ENCODE measurements at places on chromosomes 6 and 20. TPM values are rescaled to one million over a fixed set of nuclear protein-coding genes. Genes with fewer than 3 reads are reported as not detected.

The CLVS2 gene
- not detected for total RNA-seq

The XRN2 gene
- 68.2 TPM for total RNA-seq

The ISM1 gene
- 0.98 TPM for total RNA-seq

The KIAA0408 gene
- 19.6 TPM for total RNA-seq

GRCh38 chr6:73516514-73517489 lies 4.0 kb downstream of the EEF1A1 start:
- no peak for DNase-seq
- peaks cover 6% of the 10 kb centered on the region for H3K4me1 ChIP-seq
- peak overlapping the region; percentile 8 for H3K27ac ChIP-seq
- H3K36me3 ChIP-seq, result peaks cover 42% of the 10 kb centered on the region

GRCh38 chr6:37109714-37110499 lies 60.0 kb upstream of the PIM1 start:
- no peaks in the 10 kb centered on the region for H3K36me3 ChIP-seq
- no peak for DNase-seq
- H3K27ac ChIP-seq, result no peak overlapping the region
- H3K4me1 ChIP-seq, result no peaks in the 10 kb centered on the region
- no peak overlapping the region for H3K4me3 ChIP-seq

- peaks cover 4% of the 10 kb centered on the region for H3K4me1 ChIP-seq
- H3K36me3 ChIP-seq, result no peaks in the 10 kb centered on the region
- no peak for DNase-seq
- no peak overlapping the region for H3K4me3 ChIP-seq
- H3K27me3 ChIP-seq, result no peaks in the 10 kb centered on the region
These were observed 100.4 kb downstream of the JARID2 start for GRCh38 chr6:15346315-15346714.

DNA sequence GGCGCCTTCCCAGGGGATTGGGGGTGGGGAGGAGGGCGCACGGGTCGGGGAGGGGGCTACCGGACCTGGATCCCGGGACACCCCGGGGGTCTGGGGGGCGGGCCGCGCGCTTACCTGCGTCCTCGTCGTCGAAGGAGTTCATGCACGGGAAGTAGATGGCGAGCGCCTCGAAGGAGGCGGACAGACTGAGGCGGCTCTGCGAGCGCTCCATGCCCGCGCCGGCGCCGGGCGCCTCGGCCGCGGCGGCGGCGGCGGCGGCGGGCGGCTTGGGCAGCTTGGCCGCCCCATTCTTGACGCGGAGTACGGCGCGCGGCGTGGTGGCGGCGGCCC lies 320 bp downstream of the RIMS4 start:
- no peak overlapping the region for H3K4me3 ChIP-seq
- no peaks in the 10 kb centered on the region for H3K4me1 ChIP-seq
- no peaks in the 10 kb centered on the region for H3K36me3 ChIP-seq
- no peak for DNase-seq
- no peak overlapping the region for H3K27ac ChIP-seq
- H3K27me3 ChIP-seq, result peaks cover 55% of the 10 kb centered on the region

DNA sequence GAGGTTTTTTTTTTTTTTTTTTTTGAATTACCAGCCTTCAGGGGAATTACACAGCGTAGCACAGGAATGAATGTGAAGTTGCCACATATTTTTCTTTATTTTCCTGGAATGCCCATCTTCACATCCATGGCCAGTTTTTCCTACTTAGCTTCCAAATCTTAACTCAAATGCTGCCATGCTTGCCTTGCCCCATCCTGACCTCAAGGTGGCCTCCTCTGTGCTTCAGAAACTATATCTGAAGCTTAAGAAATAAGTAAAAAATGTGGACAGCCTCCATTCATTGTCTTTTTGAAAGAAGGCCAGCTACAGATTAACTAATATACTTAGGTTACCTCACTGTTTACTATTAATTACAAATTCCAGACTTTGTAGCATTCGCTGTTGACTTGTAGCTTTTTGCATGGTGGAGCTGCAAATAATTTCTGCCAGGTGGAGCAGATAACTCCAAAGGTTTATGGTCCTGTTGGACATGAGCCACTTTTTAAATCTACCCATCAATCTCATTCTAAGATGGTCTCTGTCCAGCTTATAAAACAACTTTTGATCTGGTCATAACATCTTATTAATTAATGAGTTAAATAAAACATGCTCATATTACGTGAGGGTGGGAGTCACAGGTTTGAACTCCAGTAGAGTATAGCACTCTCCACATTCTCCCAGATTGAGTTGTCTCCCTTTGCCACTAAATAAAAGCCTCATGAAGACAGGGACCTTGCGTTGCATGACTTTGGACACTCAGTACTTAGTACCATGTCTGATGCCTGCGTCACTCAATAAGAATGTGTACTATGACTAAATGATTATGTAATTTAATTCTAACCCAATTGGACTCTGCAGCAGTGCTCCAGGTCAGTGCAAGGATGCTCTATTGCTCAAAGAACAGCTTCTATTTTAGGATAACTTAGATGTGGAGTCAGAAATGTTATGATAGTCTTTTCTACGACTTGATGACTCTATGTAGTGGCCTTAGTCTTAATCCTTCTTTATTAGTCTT lies 678.6 kb upstream of the CITED2 start:
- DNase-seq, result peak; percentile 38
- peak overlapping the region; percentile 94 for H3K27ac ChIP-seq
- no peaks in the 10 kb centered on the region for H3K36me3 ChIP-seq
- H3K4me3 ChIP-seq, result no peak overlapping the region

DNA sequence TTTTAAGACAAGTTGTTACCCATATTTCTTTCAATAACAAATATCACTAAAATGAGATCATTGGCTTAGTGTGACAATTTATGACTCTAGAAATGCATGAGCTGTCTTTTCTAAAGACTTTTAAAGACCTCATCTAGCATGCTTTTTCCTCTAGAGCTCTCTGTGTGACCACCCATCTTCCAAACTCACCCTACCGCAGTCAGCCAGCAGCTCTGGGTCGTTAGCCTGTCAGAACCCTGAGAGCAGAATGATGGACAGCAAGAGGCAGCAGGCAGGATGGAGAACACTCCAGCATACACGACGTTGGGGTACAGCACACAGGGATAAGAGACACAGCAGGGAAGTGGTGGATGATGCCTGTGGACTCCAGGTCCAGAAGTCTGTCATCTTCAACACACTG lies 45.1 kb upstream of the TBX18 start:
- DNase-seq, result no peak
- peaks cover 7% of the 10 kb centered on the region for H3K4me1 ChIP-seq
- no peaks in the 10 kb centered on the region for H3K27me3 ChIP-seq
- H3K4me3 ChIP-seq, result no peak overlapping the region
- H3K27ac ChIP-seq, result no peak overlapping the region
- no peaks in the 10 kb centered on the region for H3K36me3 ChIP-seq

GRCh38 chr6:143642403-143642802 lies 35.4 kb upstream of the PHACTR2 start:
- DNase-seq, result no peak
- no peak overlapping the region for H3K27ac ChIP-seq
- H3K36me3 ChIP-seq, result no peaks in the 10 kb centered on the region
- H3K4me1 ChIP-seq, result no peaks in the 10 kb centered on the region
- no peaks in the 10 kb centered on the region for H3K27me3 ChIP-seq

DNA sequence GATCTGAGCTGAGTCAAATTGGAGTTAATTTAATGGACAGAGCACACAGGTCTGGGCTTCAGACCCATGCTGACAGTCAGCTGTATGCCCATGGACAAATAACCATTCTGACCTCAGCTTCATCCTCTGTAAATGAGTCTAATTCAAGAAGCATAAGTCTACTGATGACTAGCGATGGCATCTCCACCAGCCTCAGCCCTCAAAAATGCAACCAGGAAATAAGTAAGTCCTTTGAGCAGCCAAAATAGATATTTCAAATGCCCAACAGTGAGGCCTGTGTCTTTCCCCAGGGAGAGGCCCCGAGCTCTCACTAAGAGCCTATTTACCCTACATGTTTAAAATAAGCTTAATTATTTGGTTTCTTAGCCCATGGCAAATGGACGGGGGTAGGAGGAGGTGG lies 114.2 kb upstream of the MTHFD1L start:
- H3K36me3 ChIP-seq, result no peaks in the 10 kb centered on the region
- H3K27ac ChIP-seq, result peak overlapping the region; percentile 20
- DNase-seq, result peak; percentile 77
- peaks cover 23% of the 10 kb centered on the region for H3K4me1 ChIP-seq

DNA sequence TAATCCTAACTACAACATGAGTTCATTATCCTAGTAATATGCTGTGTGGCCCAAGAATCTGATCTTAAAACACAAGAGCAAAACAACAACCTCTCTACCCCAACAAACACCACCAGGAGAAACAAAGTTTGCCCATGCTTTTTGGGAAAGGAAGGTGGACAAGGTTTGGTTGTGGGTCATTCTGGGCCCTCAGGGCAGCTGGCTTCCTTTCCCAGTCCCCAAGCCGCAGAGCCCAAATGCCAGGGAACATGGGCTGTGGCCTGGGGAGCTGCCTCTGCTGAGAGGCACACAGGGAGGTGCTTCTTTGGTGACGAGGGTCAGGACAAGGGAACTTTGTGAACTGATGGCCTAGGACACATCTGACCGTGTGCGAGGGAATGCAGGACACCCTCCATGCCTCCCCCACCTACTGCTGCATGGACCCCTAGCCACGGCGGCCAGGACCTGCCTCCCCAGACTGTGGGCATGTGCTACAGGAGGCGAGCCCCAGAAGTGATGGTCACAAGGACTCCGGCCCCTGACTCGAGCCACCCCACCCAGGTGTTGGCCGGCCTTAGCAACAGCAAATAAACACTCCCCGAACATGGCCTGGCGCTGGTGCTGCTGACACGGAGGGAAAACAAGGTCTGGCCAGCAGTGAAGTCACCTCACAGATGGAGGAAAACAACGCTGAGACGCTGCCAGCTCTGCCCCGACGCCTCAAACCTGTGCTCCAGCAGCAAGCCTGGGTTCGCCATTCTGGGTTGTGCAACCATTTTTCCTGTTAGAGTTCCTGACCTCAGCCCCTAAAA lies 55.6 kb downstream of the RRBP1 start:
- no peak overlapping the region for H3K4me3 ChIP-seq
- H3K36me3 ChIP-seq, result peaks cover 40% of the 10 kb centered on the region
- no peaks in the 10 kb centered on the region for H3K27me3 ChIP-seq
- no peak overlapping the region for H3K27ac ChIP-seq

DNA sequence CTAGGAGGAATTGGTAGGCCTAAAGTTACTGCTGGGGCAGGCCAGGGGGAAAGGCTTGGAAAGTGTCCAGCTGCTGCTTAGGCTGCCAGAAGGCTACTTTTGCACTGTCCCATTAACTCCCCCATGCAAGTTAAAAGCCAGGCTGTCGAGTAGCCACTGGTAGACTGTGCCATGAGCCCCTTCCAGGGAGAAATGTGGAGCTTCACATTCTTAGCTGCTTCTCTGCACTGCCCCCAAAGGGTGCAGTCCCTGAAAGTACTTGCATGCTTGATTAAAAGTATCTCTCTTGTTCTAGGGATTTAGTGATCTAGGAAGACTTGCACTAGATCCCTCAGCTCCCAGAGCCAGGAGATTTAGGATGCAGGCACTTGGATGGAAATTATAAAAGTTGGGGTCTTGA lies 57.3 kb downstream of the CDC5L start:
- no peak overlapping the region for H3K4me3 ChIP-seq
- no peaks in the 10 kb centered on the region for H3K27me3 ChIP-seq
- DNase-seq, result no peak
- H3K27ac ChIP-seq, result no peak overlapping the region
- H3K4me1 ChIP-seq, result peaks cover 11% of the 10 kb centered on the region
- H3K36me3 ChIP-seq, result no peaks in the 10 kb centered on the region

DNA sequence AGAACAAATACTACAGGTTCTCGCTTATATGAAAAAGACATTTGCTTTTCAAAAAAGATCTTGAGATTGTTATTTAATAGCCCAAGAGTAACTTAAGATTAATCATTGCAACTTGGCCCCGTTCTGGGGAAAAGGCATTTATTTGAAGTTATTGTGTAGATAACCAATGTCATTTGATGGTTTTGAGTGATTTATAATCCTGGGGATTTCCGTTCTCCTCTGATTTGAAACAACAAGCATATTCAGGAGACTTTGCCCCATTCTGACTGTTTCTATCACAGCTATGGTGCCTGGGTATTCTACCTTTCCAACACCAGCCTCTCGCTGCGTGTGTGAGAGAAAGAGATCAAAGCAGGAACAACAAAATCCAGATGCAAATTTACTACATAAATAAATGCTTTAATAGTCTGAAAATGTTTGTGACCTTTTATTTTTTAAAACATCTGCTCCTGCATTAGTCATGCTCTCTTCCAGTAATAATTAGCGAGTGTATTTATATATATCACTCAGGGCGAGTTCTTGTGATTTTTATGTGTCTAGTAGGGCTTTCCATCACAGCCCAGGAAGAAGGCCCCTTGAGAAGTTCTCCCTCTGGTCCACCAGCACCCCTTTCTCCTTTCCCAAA lies 197.9 kb upstream of the FOXQ1 start:
- no peak for DNase-seq
- no peak overlapping the region for H3K27ac ChIP-seq
- H3K27me3 ChIP-seq, result peaks cover 3% of the 10 kb centered on the region

DNA sequence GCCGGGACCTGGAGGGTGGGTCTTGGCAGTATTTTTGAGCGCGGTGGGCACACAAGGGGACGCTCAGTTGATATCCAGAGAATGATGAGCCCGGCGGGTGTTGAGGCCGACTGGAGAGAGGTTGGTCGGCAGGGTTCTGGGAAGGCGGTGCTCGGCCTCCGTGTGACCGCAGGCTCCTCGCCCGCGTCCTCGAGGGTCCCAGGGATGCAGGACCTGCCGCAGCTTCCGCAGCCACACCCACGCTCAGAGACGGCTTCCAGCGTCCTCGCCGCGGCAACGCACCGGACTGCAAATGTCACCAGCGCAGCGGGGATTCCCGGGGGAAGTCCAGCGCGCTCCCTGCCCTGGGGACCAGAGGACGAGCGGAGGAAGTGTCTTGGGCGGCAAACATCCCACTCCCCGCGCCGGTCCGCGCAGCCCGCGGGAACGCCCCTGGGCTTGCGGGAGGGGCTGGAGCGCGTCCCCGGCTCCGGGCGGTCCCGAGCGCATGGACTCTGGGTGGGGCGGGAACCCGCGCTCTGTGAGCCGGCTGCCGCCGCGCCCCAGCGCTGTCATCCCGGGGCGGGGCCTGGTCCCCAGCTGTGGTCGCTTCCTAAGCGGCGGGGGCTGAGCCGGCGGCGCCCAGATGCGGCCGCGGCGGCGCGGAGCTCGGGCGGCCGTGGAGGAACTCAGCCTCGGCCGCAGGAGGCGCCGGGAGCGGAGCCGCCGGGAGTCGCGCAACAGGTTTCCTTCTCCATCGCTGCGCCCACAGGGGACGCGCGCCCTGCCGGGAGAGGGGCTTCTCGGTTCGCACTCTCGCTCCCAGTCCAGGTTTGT lies at the start of gene STX11:
STX11 (plus strand) TSS at position 624 of the 816 bp plus-strand sequence. CDS start 36,111 bp downstream, outside the sequence.
- peaks cover 10% of the 10 kb centered on the region for H3K4me1 ChIP-seq
- H3K4me3 ChIP-seq, result peak within 1 kb of the TSS; percentile 73
- H3K27me3 ChIP-seq, result peaks cover 3% of the 10 kb centered on the region
- H3K27ac ChIP-seq, result no peak within 1 kb of the TSS
- H3K36me3 ChIP-seq, result no peaks in the 10 kb centered on the region

GRCh38 chr20:45781391-45781931 lies 10.2 kb downstream of the WFDC3 start:
- H3K36me3 ChIP-seq, result no peaks in the 10 kb centered on the region
- peak; percentile 95 for DNase-seq
- peak overlapping the region; percentile 99 for H3K27ac ChIP-seq
- no peak overlapping the region for H3K4me3 ChIP-seq
- peaks cover 48% of the 10 kb centered on the region for H3K4me1 ChIP-seq

- H3K36me3 ChIP-seq, result no peaks in the 10 kb centered on the region
- H3K27ac ChIP-seq, result no peak overlapping the region
- no peak overlapping the region for H3K4me3 ChIP-seq
- H3K27me3 ChIP-seq, result no peaks in the 10 kb centered on the region
- H3K4me1 ChIP-seq, result peaks cover 6% of the 10 kb centered on the region
These were observed 111.0 kb downstream of the SOBP start for GRCh38 chr6:107600936-107601335.

GRCh38 chr6:14217728-14218518 lies 100.4 kb downstream of the CD83 start:
- no peak overlapping the region for H3K4me3 ChIP-seq
- H3K27me3 ChIP-seq, result no peaks in the 10 kb centered on the region
- DNase-seq, result no peak
- no peak overlapping the region for H3K27ac ChIP-seq
- no peaks in the 10 kb centered on the region for H3K36me3 ChIP-seq

All from astrocyte (in vitro differentiated cells and primary cell).